ENCODE measurements at places on chromosomes 5 and 9.

- peak; percentile 65 for DNase-seq
These were observed 413 bp downstream of the JADE2 start for GRCh38 chr5:134525683-134526482.

DNA sequence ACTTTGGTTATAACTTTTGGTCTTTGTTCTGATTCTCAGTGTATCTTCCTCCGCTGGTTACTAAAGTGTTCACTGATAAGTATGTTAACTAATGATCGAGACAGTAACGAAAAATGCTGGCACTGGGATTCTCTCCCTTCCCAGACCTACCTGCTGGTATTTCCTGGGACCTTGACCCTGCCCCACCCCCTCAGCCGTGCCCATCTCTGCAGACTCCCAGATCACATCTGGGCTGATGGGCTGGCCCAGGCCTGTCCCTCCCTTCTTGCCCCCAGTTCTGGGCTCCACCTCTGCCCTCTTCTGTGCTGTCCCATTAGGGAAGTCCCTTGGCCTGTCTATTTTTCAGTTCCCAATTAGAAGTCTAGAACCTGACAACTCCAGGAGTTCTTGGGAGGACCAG, 46.9 kb downstream of the NEURL1B start:
- DNase-seq = no peak

GRCh38 chr9:97907046-97907445, 15.3 kb downstream of the TRMO start:
- no peak for DNase-seq

- DNase-seq = no peak
These were observed 4.9 kb downstream of the TUT7 start for GRCh38 chr9:86349271-86349670.

GRCh38 chr5:170638454-170639220, 134.8 kb downstream of the KCNIP1 start:
- peak; percentile 96 for DNase-seq

DNA sequence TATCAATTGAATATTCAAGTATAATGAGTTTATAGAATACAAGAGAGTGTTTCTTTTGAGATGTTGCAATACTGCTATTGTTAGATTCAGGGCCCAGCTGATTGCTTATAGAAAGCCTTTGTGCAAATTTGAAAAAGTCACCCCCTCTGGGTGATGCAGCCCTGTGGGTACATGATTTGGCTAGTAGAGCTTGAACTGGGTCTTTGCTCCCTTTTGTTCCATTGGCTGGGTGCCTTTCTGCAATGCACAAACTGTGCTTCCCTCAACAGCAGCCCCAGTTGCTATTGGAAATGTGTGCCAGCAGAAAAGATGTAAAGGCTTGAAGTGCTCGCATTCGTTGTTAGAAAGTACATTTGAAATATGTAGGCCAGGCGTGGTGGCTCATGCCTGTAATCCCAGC, 61.8 kb upstream of the CEMIP2 start:
- no peak for DNase-seq

GRCh38 chr9:38019731-38020130, 49.3 kb downstream of the SHB start:
- no peak for DNase-seq

GRCh38 chr9:128529191-128529590, 23.2 kb upstream of the SPTAN1 start:
- DNase-seq = no peak

- DNase-seq = no peak
These were observed 95.2 kb downstream of the ERBIN start for GRCh38 chr5:66021585-66021984.

DNA sequence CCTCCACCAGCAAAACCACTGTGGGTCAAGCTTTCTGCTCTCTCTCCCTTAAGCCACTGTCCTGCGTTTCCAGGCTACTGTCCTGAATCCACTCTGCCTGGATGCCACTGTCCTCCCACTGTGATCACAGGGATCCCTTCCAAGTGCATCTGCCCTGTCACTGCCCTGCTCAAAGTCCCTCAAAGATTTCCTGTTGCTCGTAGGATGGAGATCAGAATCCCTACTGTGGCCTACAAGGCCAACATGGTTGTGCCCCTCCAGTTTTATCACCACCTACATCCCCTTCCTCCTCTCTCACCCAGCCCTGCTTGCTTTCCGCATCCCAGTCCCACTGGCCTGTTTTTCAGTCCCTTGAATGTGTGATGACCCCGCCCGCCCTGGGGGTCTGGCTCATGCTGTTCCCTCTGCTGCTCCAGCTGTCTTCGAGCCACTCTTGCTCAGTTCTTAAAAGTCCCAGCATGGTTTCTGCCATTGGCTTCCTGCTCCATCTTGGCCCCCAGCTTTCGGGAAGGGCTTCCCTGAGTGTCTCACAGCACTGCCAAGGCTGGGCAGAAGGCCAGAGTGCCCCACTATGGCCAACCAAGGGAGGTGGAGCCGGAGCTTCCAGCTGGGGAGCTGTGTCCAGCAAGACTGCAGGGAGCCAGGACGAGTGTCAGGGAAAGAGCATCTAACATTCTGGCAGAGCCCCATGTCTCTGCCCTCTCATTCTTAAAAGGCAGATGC, 12.9 kb upstream of the FRRS1L start:
- DNase-seq = no peak

DNA sequence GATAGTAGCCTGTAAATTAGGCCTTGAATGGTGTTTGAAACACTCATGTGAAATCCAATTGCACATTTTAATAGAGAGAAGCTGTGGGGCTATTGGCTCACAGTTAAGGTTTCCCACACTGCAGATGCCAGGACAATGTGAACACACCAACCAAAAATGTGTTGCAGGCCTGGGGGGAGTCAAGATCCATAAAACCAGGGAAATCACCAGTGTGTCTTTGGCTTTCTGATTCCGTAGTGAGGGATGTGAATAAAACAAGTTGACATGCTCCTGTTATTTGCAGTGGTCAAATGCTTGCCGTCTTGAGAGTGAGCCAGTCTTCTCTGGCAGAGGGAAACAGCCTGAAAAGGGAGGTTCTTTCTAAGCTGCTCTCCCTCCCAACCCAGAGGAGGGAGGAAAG, 79.0 kb downstream of the ZNF462 start:
- DNase-seq = no peak

GRCh38 chr9:78038620-78039300, 7.1 kb upstream of the GNAQ start:
- no peak for DNase-seq

- no peak for DNase-seq
These were observed 46.9 kb upstream of the HSD17B4 start for GRCh38 chr5:119405419-119405818.

GRCh38 chr5:10431415-10431814, 10.3 kb upstream of the ROPN1L start:
- DNase-seq = no peak

DNA sequence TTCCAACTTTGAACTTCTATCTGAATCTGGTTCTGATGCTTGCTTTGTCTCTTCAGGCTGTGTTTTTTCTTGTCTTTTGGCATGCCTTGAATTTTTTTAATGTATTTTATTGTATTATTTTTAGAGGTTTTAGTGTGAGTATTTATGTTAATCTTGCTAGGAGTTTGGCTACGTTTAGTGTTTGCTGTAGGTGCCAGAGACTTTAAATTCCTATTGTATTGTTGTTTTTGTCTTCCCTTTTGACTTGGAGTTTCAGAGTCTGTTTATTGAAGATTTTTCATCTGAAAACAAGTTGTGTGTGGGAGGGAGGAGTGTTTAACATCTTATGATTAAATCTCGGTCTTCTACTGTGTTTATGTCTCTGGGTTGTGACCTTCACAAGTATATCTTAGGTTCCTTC, 956.8 kb downstream of the TLE1 start:
- no peak for DNase-seq

- no peak for DNase-seq
These were observed 35.7 kb downstream of the EXD3 start for GRCh38 chr9:137387114-137387890.

GRCh38 chr5:1246711-1247431, 21.7 kb downstream of the SLC6A18 start:
- DNase-seq = peak; percentile 85

- peak; percentile 74 for DNase-seq
These were observed 31.0 kb downstream of the GOLGA2 start for GRCh38 chr9:128244837-128245231.

GRCh38 chr5:72602696-72603685, 95.8 kb upstream of the ZNF366 start:
- DNase-seq = no peak

GRCh38 chr9:85730916-85731630, 10.7 kb downstream of the AGTPBP1 start:
- no peak for DNase-seq

DNA sequence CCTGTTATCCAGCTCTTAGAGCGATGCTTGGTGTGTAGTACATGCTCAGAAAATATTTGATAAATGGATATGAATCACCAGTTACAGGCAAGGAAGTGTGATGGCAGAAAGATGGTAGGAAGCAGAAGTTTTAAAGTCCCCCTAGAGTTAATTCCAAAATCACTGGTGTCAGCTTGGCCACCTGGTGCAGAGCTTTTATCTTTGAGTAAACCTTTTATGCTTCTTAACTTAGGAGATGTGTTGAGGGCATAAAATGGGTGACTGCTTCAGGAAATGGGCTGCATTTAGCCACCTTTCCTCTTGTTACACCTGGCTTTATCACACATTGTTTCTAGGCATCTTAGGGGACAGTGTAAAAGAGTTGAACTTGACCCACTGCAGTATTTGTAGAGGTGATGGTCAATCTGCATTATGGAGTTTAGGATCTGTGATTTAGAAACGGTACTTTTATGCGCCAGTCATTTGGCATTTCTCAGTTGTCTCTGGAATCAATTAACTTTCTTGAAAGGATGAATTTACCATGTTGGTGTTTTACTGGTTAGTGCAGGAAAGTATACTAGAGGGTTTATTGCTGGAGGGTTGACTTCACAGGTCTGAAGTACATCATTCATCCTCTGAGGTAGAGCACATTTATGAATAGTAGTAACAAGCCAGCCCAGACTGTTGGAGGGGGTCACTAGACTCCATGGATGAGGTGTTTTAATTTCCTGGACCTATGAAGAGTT, 7.5 kb upstream of the FAM120AOS start:
- DNase-seq = no peak

GRCh38 chr5:88404405-88404804, 135.8 kb upstream of the TMEM161B start:
- no peak for DNase-seq

GRCh38 chr9:109520475-109521132, 22.5 kb upstream of the PTPN3 start:
- DNase-seq = peak; percentile 77

- DNase-seq = no peak
These were observed 15.5 kb downstream of the IFT74 start for GRCh38 chr9:26971721-26972120.

DNA sequence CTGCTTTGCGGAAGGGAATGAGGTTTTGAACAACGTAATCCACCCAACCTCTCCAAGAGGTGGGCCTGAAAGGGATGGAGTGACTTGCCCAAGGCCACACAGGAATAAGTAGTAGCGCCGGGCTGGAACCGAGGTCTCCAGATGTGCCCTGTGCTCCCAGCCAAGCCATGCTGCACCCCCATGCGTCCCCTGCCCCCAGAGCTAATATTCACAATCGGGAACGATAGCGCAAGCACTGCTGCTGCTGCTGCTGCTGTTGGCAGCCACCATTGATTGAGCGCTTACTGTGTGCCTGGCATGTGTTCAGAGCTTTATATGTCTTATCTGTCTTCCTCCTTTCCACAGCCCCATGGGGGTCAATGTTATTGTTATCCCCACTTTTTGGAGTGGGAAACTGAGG, 43.9 kb downstream of the AMBP start:
- DNase-seq = no peak

DNA sequence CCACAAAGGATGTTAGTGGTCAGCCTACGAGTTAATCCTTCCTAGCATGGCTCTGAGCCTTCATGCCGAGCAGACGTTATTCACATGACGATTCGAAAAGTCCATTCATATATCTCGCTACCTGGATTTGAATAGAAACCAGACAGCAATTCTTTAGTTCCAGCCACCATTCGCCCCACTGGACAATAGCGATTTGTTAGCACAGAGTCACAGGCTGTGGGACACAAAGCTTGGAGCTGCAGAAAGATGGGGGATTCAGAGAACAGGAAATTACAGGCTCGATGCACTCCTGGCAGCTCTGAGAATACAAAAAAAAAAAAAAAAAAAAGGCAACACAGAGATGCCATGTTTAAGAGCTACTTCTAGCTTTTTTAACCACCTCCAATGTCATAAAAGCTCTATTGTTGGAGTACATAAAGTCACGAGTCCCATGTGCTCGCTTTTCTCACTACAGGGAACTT, 110.7 kb downstream of the NR6A1 start:
- DNase-seq = no peak

GRCh38 chr5:133362438-133362837, 249.9 kb downstream of the FSTL4 start:
- no peak for DNase-seq

DNA sequence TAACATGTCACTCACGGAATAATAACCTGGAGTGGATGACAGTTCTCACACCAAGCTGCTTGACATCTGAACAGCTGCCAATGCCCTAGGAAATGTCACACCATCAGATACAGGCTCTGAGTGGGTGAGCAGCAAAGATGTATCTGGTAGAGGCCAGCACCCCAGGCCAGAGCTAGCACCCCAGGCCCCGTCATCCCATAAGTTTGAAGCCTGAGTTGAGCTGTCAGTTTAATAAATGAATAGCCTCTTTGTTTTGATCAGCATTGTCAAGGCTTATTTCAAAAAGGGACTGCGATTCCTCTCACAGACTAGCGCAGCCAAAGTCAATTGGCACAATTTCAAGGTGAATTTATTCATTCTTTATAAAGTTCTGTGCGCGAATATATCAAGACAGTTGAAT, 1327.1 kb downstream of the MAT2B start:
- DNase-seq = no peak

DNA sequence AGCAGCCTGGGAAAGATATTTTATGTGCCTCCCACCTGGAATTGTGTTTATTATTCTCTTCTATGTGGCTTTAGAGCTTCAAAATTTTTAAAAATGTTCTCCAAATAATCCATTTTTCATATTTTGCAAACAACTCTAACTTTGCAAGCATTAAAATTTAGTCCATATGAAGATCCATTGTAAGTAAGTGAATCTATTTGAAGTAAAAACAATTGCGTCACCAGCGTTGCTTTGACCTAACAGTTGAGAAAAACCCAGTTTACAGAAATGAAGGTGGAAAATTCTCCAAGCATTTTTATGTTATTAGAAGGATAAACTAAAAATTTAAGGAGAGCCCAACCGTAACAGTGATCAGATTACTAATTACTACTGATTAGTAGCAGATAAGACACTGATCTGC, 38.9 kb upstream of the TLX3 start:
- DNase-seq = no peak

GRCh38 chr9:13860946-13861640, 452.8 kb downstream of the NFIB start:
- DNase-seq = no peak

Measured in WTC11 (cell line).